Activated CD4-positive, alpha-beta T cell treated with anti-CD3 and anti-CD28 coated beads, Interleukin-2, amount 50 U/mL, for 24 hours (primary cell): ENCODE measurements at places on chromosomes 2 and 18.

GRCh38 chr2:196586511-196586991, 53.0 kb upstream of the CCDC150 start:
- DNase-seq = no peak

- no peak for DNase-seq
These were observed 113.3 kb upstream of the ACVR1C start for GRCh38 chr2:157741819-157742484.

- DNase-seq = no peak
These were observed 174.9 kb downstream of the EPHA4 start for GRCh38 chr2:221397187-221397586.

- DNase-seq = no peak
These were observed 81.9 kb upstream of the TXNDC2 start for GRCh38 chr18:9803698-9804516.

DNA sequence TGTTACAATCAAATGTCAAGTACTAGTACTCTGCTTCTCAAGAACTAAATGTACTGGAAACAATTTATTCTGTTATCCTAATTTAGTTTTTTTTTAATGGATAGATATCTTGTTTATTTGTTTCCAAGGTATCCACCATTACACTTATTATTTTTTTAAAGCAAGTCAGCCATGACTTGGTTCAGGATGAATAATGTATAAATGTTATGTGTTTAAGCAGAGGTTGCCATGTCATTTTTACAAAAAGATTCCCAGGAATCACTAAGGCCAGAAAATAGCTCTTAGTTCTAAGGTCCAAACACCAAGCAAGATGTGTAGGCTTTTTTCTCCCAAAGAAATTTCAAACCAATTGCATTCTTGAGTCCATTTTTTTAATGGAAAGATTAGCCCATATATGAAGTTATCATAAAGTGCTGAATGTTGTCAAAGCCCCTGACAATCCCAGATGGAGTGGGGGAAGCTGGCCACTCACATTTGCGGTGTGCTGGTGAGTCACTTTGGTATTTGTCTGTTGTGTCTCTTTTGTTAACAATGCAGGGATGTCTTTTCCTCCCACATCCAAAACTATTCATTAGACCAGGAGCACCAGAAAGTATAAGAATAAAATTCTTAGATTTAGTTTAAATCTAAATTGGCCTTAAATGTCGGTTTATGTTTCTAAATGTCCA, 158.9 kb downstream of the COL6A3 start:
- DNase-seq = no peak

- DNase-seq = no peak
These were observed 15.1 kb downstream of the COBLL1 start for GRCh38 chr2:164826293-164827243.

- peak; percentile 16 for DNase-seq
These were observed 756 bp downstream of the ABI2 start for GRCh38 chr2:203328760-203329540.

- no peak for DNase-seq
These were observed 25.9 kb upstream of the SGPP2 start for GRCh38 chr2:222398446-222398885.

DNA sequence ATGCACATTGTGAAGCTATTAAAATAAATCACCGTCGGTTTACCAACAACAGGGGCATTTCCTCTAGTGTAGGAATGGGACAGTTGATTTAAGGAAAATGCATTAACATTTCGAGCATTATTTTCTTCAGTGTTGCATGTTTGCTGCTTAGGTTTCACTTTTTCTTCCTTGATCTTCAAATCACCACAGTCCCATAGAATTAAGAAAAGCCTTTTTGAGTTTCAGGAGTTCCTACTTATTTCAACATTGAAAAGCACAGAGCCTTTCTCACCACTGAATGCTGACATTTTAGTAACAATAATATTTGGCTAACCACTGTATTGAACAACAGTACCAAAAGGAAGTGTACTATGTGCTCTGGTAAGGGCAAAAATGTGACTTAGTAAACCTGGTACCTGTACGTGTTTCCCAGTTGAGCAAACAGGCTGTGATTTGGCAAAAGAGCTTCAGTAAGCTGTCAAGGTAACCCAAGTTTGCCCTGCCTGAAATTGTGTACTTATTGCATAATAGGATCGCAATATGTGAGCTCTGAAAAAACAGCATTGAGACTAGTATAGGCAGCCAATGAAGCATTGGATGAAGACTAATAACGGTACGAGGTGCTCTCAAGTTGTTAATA, 2.2 kb downstream of the LRRTM4 start:
- no peak for DNase-seq
